ENCODE measurements at places on chromosomes 5 and 9.

DNA sequence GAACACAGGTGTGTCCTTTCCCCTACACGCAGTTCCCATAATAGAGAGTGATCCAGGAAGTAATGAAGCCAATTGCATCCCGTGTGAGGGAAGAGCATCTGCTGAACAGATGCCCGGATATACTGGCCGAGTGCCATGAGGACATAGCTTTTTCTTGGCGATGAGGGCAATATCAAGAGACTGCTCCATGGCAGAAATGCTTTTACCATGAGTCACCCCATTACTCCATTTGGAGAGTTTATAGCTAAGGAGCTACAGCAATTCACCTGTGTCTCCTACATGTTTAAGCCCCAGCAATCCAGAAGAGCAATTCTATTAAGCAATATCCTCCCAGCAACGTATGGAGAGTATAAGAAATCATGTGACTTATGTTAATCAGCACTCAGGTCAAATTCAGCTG, 222.0 kb upstream of the KLF4 start:
- H3K27ac ChIP-seq: no peak overlapping the region
- no peaks in the 10 kb centered on the region for H3K4me1 ChIP-seq
- no peaks in the 10 kb centered on the region for H3K36me3 ChIP-seq
- DNase-seq: no peak

DNA sequence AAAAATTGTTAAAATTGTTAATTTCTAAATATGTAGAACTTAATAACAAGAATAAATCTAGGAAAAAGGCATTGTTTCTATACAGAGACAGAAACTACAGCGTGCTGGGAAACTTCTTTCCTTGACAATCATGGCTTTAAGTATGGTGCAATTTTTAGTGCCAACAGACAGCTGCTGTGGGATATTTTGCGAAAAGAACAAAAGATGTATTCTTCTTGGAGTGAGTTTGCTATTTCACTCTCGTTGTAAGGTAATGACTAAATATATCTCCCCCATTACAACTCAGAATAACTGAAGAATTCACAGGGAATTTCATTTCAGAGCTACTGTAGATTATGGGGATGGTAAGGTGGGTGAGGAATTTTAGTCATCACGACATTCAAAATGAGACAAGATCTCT, 2055.0 kb upstream of the ACO1 start:
- DNase-seq: no peak
- H3K27ac ChIP-seq: no peak overlapping the region
- no peaks in the 10 kb centered on the region for H3K27me3 ChIP-seq
- no peak overlapping the region for H3K4me3 ChIP-seq
- H3K36me3 ChIP-seq: no peaks in the 10 kb centered on the region

DNA sequence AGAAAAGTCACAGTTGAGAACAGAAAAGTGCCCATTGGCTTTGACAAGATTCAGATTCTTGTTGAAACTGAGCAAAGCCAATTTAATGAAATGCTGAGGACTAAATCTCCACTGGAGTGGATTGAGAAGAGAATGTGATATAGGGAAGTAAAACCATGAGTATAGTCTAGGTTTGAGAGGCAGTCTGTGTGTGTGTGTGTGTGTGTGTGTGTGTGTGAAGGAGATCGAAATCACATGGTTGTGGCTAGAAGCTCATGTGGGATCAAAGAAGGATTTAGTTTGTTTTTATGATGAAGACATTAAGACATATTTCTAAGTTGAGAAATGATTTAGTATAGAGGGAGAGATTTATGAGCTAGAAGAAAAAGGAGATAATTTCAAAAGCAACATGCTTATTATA, 275.7 kb upstream of the DAB2 start:
- no peaks in the 10 kb centered on the region for H3K36me3 ChIP-seq
- H3K4me1 ChIP-seq: no peaks in the 10 kb centered on the region
- H3K27ac ChIP-seq: no peak overlapping the region
- H3K4me3 ChIP-seq: no peak overlapping the region
- DNase-seq: no peak

DNA sequence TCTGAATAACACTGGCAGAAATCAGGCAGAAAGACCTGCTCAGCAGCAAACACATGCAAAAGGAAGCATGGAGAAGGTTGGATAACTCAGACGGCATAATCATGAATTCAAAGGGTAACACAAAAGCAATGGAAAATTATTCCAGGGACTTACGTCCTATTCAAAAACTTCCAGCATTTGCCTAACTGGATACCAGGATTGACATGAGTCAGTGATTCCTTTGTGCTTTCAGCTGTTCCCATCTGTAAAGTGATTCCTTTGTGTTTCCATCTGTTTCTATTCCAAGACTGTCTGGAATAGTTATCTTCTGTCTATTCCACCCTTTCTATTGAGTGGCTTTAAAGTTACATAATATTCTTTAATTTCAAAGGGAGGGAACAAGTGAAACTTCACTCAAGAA, 1361.7 kb upstream of the CDH9 start:
- H3K27me3 ChIP-seq: no peaks in the 10 kb centered on the region
- no peak overlapping the region for H3K4me3 ChIP-seq
- H3K4me1 ChIP-seq: no peaks in the 10 kb centered on the region
- no peak for DNase-seq

DNA sequence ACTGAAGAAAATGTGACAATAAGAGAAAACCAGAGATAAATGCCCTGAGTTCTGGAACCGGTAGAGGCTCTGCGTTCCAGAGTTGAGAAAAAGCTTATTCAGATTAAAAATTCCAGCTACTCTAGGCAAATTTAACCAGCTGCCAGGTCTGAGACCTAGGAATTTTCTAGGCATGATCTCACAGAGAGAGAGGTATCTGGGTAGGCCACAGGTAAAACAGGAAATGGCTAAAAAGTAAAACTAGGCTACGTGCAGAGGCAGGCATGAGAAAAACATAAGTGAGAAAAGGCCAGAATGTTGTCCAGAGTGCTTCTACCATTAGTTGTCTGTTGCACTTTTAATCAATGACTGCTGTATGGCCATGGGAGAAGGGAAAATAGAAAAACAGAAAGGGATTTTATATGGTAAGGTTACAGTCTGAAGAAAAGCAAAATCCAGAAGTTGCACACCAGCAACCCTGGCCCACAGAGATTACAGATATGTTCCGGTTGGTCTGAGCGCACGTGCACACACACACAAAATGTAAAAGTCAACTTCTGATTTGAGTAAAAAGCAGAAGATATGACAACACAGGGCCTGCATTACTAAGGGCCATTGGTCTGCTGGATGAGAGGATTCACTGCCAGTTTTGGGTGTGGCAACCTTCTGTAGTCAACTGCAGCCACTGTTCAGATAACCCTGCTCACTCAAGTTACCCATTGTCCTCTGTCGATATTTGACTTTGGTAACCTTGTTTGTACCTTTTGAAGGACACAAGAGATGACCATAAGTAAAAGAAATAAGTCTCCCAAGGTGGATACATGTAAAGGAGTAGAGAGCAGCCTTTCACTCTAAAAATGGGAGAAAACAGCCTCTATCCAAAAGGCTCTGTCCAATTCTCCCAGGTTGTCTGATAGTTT, 266.0 kb downstream of the DTWD2 start:
- H3K4me1 ChIP-seq: no peaks in the 10 kb centered on the region
- H3K27me3 ChIP-seq: no peaks in the 10 kb centered on the region
- H3K27ac ChIP-seq: no peak overlapping the region
- DNase-seq: no peak
